Heart right ventricle (tissue), 16 donors: ENCODE measurements at places on chromosomes 5 and 9. TPM values are rescaled to one million over a fixed set of nuclear protein-coding genes. Genes with fewer than 3 reads are reported as not detected.

The MUSK gene
- 1.0 TPM for total RNA-seq

The SHISAL2B gene
- total RNA-seq: not detected

The HTR1A gene
- total RNA-seq: not detected

The SHB gene
- 16.5 TPM for total RNA-seq

The TJP2 gene
- 92.2 TPM for total RNA-seq

The PCDHA1 gene
- total RNA-seq: not detected

The OGN gene
- 17.3 TPM for total RNA-seq

The ANKRD31 gene
- total RNA-seq: 0.05 TPM

The ATP6V1G1 gene
- total RNA-seq: 64.4 TPM

DNA sequence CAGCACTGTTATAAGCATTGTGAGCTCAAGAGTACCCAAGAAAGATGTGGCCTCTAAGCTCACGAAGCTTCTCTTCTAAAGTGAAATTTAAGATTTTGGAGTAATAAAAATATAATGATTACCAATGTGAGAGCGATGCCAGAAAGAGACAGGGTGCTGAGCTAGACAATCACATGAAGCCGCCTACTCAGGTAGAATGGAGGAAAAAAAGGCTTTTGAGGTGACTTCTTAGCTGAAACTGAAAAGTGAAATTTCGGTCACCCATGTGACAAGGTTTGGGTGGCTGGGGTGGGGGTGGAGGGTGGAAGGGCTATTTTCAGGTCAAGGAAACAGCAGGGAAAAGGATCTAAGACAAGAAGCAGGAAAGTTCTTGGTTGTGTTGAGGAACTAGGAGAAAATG is 388.2 kb upstream of the WWC1 start:
- H3K4me1 ChIP-seq: no peaks in the 10 kb centered on the region
- H3K27ac ChIP-seq: no peak overlapping the region
- no peak overlapping the region for H3K4me3 ChIP-seq

- no peaks in the 10 kb centered on the region for H3K27me3 ChIP-seq
- no peaks in the 10 kb centered on the region for H3K36me3 ChIP-seq
- no peaks in the 10 kb centered on the region for H3K4me1 ChIP-seq
- no peak overlapping the region for H3K4me3 ChIP-seq
These were observed 28.8 kb upstream of the PANK3 start for GRCh38 chr5:168607946-168608345.

GRCh38 chr5:109374625-109375024 is 35.1 kb downstream of the PJA2 start:
- H3K27me3 ChIP-seq: no peaks in the 10 kb centered on the region
- peaks cover 47% of the 10 kb centered on the region for H3K36me3 ChIP-seq
- no peak for DNase-seq
- H3K4me3 ChIP-seq: no peak overlapping the region
- H3K27ac ChIP-seq: no peak overlapping the region

- no peaks in the 10 kb centered on the region for H3K4me1 ChIP-seq
- no peak overlapping the region for H3K27ac ChIP-seq
- H3K36me3 ChIP-seq: no peaks in the 10 kb centered on the region
- DNase-seq: no peak
- no peaks in the 10 kb centered on the region for H3K27me3 ChIP-seq
These were observed 256.8 kb upstream of the TNC start for GRCh38 chr9:115374724-115375268.

DNA sequence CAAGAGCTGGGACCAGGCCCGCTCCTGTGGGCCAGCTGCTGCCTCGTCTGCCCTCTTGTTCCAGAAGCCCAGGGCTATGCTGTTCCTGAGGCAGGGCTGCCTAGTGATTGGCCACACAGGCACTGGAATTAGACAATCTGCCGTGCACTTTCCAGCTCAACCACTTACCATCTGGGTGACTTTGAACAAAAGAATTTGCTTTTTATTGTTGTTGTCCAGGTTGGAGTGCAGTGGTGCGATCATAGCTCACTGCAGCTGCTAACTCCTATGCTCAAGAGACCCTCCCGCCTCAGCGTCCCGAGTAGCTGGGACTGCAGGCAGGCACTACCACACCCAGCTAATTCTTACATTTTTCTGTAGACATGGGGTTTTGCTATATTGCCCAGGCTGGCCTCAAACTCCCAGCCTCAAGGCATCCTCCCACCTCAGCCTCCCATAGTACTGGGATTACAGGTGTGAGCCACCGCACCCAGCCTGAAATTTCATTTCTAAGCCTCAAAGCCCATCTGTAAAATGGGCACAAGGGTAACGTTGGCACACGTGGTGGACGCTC is 1.2 kb upstream of the NEK6 start:
- peak overlapping the region; percentile 43 for H3K27ac ChIP-seq
- no peak for DNase-seq
- H3K4me3 ChIP-seq: no peak overlapping the region
- H3K36me3 ChIP-seq: no peaks in the 10 kb centered on the region
- peaks cover 20% of the 10 kb centered on the region for H3K4me1 ChIP-seq

DNA sequence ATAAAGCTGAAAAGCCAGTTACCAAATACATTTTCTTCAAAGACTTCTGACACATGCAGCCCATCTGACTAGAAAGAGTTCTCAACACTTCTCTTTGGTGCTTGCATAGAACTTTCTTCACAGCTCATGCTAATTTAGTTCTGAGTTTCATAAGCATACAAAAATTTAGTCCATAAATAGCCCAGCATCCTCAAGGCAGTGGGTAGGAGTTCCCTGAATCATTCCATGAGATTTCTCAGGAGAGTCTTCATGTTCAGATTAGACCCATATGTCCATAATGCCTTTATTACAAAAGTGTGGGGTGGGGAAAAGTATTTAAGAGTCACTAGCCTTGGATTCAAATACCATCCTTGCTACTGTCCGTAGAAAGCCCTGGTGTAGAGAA is 290.2 kb upstream of the RGMB start:
- no peaks in the 10 kb centered on the region for H3K4me1 ChIP-seq
- no peak overlapping the region for H3K27ac ChIP-seq
- H3K4me3 ChIP-seq: no peak overlapping the region
- no peaks in the 10 kb centered on the region for H3K36me3 ChIP-seq
- H3K27me3 ChIP-seq: no peaks in the 10 kb centered on the region

GRCh38 chr9:120394058-120394669 is 185.8 kb downstream of the CDK5RAP2 start:
- H3K27ac ChIP-seq: no peak overlapping the region
- no peak for DNase-seq
- H3K4me3 ChIP-seq: no peak overlapping the region
- no peaks in the 10 kb centered on the region for H3K4me1 ChIP-seq

- H3K36me3 ChIP-seq: no peaks in the 10 kb centered on the region
- H3K4me3 ChIP-seq: no peak overlapping the region
- no peaks in the 10 kb centered on the region for H3K27me3 ChIP-seq
These were observed 128.5 kb downstream of the ZNF354C start for GRCh38 chr5:179188636-179189035.

GRCh38 chr5:78300464-78301045 is 6.1 kb upstream of the AP3B1 start:
- no peaks in the 10 kb centered on the region for H3K27me3 ChIP-seq
- peaks cover 4% of the 10 kb centered on the region for H3K4me1 ChIP-seq
- no peak overlapping the region for H3K4me3 ChIP-seq
- no peak overlapping the region for H3K27ac ChIP-seq

DNA sequence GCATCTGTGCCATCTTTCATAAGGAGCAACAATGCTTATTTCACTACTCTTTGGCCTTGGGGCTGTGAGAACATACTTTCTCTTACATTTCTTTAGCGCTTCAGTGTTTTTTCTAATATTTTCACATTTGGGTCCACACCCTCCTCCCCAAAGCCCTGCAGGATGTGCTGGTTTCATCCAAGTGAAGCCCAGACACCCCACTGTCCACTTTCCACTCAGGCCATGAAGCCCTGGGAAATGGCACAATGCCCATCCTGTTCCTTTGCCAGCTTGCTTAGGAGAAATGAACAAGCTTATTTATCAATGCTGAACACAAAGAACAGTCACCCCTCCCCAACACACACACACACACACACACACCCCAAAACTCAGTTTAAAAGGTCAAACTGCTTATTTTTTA is 17.3 kb upstream of the TMOD1 start:
- H3K4me1 ChIP-seq: no peaks in the 10 kb centered on the region
- no peaks in the 10 kb centered on the region for H3K36me3 ChIP-seq
- H3K27ac ChIP-seq: no peak overlapping the region
- H3K4me3 ChIP-seq: no peak overlapping the region
- DNase-seq: no peak

- H3K36me3 ChIP-seq: no peaks in the 10 kb centered on the region
- no peak for DNase-seq
- H3K4me3 ChIP-seq: no peak overlapping the region
- H3K27ac ChIP-seq: no peak overlapping the region
- H3K27me3 ChIP-seq: no peaks in the 10 kb centered on the region
These were observed 12.0 kb downstream of the IFNE start for GRCh38 chr9:21470126-21470525.

GRCh38 chr9:38361473-38361850 is 31.0 kb upstream of the ALDH1B1 start:
- H3K36me3 ChIP-seq: no peaks in the 10 kb centered on the region
- H3K4me3 ChIP-seq: no peak overlapping the region
- H3K27ac ChIP-seq: no peak overlapping the region
- DNase-seq: no peak
- no peaks in the 10 kb centered on the region for H3K4me1 ChIP-seq

DNA sequence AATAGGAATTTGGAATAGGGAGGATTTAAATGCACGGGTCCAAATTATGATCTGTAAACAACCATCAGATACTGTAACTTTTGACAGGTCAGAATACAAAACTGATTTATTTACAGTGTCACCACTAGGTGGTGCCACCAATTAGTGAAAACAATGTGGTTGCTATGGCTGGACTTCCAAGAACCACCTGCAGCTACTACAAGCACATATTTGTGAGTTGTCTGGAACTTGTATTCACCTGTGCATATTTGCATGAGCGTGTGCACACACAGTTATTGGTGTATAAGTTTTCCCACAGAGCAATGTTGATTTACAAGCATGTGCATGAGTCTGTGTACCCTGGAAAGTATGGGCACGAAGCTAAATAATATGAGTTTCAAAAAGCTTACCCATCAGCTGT is 3.0 kb upstream of the HRCT1 start:
- no peaks in the 10 kb centered on the region for H3K36me3 ChIP-seq
- no peak overlapping the region for H3K4me3 ChIP-seq
- no peak for DNase-seq
- no peaks in the 10 kb centered on the region for H3K27me3 ChIP-seq
- H3K4me1 ChIP-seq: peaks cover 50% of the 10 kb centered on the region

- DNase-seq: no peak
- H3K4me1 ChIP-seq: no peaks in the 10 kb centered on the region
- no peak overlapping the region for H3K4me3 ChIP-seq
- no peak overlapping the region for H3K27ac ChIP-seq
These were observed 46.4 kb upstream of the STK32A start for GRCh38 chr5:147188200-147189108.

DNA sequence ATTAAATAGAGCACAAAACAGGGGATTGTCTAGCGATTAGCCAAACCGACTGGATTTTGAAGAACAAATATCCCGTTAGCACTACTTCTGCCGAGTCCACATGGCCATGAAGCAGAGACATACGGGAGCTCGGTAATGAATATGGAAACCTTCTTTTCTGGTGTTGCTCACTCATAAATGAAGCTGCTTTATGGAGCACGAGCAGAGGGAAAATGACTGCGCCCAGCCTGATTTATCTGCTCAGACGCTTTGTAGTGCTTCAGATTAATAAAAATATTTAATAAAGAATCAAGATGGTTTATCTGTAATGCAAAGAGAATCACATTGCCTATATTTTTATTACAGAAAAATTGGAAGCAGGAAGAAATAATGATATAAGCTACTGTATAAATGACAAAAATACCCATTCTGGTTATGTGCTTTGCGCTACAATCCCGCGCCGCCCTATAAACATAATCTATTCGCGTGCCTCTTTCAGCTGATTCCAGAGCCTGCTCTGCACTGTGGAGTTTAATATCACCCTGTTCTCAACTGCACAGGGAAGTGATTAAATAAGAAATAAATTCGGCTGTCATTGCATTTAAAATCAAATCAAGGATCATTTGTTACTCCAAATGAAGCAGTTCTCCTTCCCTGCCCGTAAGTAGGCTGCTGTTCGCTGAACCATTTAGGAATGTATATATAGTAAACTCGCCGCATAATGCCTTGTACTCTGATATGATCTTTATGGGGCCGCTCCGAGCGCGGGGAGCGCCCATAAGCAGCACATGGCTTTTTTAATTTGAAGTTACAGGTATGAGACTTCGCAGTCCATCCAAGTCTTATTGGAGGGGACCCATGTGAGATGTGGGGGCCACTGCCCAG is 22.3 kb upstream of the UBAC1 start:
- no peaks in the 10 kb centered on the region for H3K36me3 ChIP-seq
- H3K27me3 ChIP-seq: peaks cover 8% of the 10 kb centered on the region
- H3K4me1 ChIP-seq: peaks cover 15% of the 10 kb centered on the region

DNA sequence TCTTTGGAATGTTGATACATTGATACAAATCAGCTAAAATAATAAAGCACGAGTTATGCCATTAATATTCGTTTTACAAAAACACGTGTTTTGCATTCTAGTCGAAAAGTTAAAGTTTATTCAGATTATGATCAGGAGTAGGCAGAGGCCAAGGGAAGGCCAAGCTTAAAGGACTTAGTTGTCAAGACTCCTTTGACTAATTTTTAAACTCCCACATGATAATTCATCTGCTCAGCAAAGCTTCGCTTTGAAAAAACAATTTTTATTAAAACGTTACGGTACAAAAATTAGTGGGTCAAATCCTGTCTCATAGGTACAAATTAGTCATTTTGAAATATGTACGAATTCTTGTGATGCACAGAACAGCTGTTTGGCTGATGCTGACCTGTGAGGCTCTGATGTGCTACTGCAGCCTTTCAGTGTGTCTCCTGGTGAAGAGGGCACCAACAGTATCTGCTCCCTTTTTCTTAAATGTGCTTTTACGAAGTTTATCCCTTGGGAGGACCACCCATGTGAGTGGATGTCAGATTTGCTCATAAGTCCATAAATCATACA is 23.0 kb upstream of the NR3C1 start:
- H3K4me3 ChIP-seq: no peak overlapping the region
- no peak overlapping the region for H3K27ac ChIP-seq
- DNase-seq: no peak
- no peaks in the 10 kb centered on the region for H3K4me1 ChIP-seq

GRCh38 chr5:52300703-52301372 is 486.9 kb upstream of the ITGA1 start:
- H3K4me1 ChIP-seq: no peaks in the 10 kb centered on the region
- H3K27me3 ChIP-seq: no peaks in the 10 kb centered on the region
- no peaks in the 10 kb centered on the region for H3K36me3 ChIP-seq

GRCh38 chr5:142246-142810 is 49.0 kb upstream of the LRRC14B start:
- H3K27me3 ChIP-seq: no peaks in the 10 kb centered on the region
- H3K27ac ChIP-seq: no peak overlapping the region
- no peaks in the 10 kb centered on the region for H3K4me1 ChIP-seq
- H3K36me3 ChIP-seq: no peaks in the 10 kb centered on the region
- H3K4me3 ChIP-seq: no peak overlapping the region

- DNase-seq: no peak
- H3K4me3 ChIP-seq: no peak overlapping the region
- no peaks in the 10 kb centered on the region for H3K27me3 ChIP-seq
- peak overlapping the region; percentile 45 for H3K27ac ChIP-seq
- H3K36me3 ChIP-seq: no peaks in the 10 kb centered on the region
These were observed 82.9 kb downstream of the PTCD2 start for GRCh38 chr5:72402959-72403628.

- DNase-seq: peak; percentile 67
- H3K4me1 ChIP-seq: peaks cover 6% of the 10 kb centered on the region
- no peak overlapping the region for H3K27ac ChIP-seq
- H3K27me3 ChIP-seq: no peaks in the 10 kb centered on the region
- no peaks in the 10 kb centered on the region for H3K36me3 ChIP-seq
These were observed 74.3 kb upstream of the SSBP2 start for GRCh38 chr5:81825237-81825636.
